Activated T-helper 1 cell treated with anti-CD3 and anti-CD28 coated beads, Interleukin-12 subunit alpha, Interleukin-12 subunit beta, Interleukin-2, Interleukin-4 antibody, amounts not matched to agents 30 ng/mL and 10 ng/mL and 1 ng/mL, durations not matched to agents 14 hours and 24 hours and 36 hours (primary cell): ENCODE measurements at places on chromosomes 6 and 20. TPM values are rescaled to one million over a fixed set of nuclear protein-coding genes. Genes with fewer than 3 reads are reported as not detected.

The PPP1R3G gene
- not detected in 2 replicates for total RNA-seq

DNA sequence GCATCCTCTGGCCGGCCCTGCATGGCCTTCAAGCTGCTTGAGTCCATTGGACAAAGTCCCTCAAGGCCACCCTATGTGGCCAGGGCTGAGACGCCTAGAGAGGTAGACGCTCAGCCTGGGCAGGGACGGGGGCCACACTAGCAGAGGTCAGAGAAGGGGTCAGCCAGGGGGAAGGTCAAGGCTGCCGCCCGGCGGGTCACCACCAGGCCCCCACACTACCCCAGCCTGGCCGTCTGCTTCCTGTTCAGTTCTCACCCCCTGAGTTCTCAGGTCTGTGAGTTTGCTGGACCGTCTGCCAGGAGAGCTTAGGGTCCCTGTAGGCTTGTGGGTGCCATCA, 37.3 kb downstream of the NTSR1 start:
- no peak overlapping the region for H3K4me3 ChIP-seq
- H3K27ac ChIP-seq = no peak overlapping the region
- peaks cover 15% of the 10 kb centered on the region for H3K4me1 ChIP-seq
- DNase-seq = no peak
- peaks cover 31% of the 10 kb centered on the region for H3K27me3 ChIP-seq

- no peak for DNase-seq
- H3K27me3 ChIP-seq = peaks cover 14% of the 10 kb centered on the region
- H3K27ac ChIP-seq = no peak overlapping the region
- no peaks in the 10 kb centered on the region for H3K36me3 ChIP-seq
These were observed 17.3 kb upstream of the MCUR1 start for GRCh38 chr6:13831615-13832014.

The RNF217 gene
- total RNA-seq = 1.8 and 2.3 TPM in 2 replicates

The DDO gene
- total RNA-seq = not detected in 2 replicates

The EEF1A2 gene
- total RNA-seq = 0.80 and 1.1 TPM in 2 replicates

GRCh38 chr20:24910461-24910860, 38.6 kb upstream of the CST7 start:
- no peaks in the 10 kb centered on the region for H3K36me3 ChIP-seq
- H3K27ac ChIP-seq = no peak overlapping the region
- DNase-seq = no peak
- H3K4me1 ChIP-seq = no peaks in the 10 kb centered on the region

The OR2W1 gene
- not detected in 2 replicates for total RNA-seq

DNA sequence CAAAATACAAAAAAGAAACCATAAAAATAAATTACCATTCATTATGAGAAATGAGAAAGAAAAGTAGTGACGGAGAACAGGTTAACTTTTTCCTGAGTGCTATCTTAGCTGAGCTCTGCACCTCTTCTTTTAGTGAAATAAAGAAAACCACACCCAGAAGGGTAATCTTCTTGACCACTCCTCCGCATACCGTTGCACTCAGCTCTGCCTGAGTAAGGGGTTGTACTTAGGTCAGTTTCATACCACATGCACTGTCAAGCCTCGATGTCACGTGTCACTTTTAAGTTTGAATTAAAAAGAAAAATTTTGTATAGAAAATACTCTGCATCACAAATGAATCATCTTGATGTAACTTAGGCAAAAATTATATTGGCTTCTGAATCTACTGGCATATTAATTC, 2.8 kb downstream of the EZR start:
- peaks cover 73% of the 10 kb centered on the region for H3K4me1 ChIP-seq
- no peaks in the 10 kb centered on the region for H3K27me3 ChIP-seq
- peaks cover 47% of the 10 kb centered on the region for H3K36me3 ChIP-seq
- H3K27ac ChIP-seq = peak overlapping the region; percentile 98

The PSORS1C2 gene
- total RNA-seq = not detected in 2 replicates

- no peak overlapping the region for H3K27ac ChIP-seq
- peaks cover under 1% of the 10 kb centered on the region for H3K27me3 ChIP-seq
- no peak overlapping the region for H3K4me3 ChIP-seq
- no peak for DNase-seq
- H3K4me1 ChIP-seq = no peaks in the 10 kb centered on the region
- H3K36me3 ChIP-seq = no peaks in the 10 kb centered on the region
These were observed 29.8 kb downstream of the ADGRG6 start for GRCh38 chr6:142331601-142332000.

DNA sequence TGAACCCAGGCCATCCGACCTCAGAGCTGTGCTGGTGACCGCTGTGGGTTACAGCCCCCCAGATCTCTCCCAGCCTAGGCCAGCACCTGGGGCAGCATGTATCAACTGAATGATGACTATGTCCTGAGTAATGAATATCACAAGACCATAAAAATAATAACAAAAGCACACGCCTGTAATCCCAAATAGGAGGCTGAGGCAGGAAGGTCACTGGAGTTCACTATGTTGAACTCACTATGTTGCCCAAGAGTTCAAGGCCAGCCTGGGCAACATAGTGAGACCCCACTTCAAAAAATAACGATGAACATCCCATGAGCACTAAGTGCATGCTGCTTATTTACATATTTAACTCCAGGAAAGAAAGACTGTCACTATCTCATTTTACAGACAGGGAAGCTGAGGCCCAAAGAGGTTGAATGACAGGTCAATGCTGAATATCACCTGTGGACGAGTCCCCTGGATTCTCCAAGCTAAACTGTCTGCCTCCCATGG, 92.3 kb downstream of the NFATC2 start:
- H3K36me3 ChIP-seq = peaks cover 59% of the 10 kb centered on the region
- no peak for DNase-seq
- H3K27ac ChIP-seq = no peak overlapping the region
- no peak overlapping the region for H3K4me3 ChIP-seq
- no peaks in the 10 kb centered on the region for H3K27me3 ChIP-seq
- H3K4me1 ChIP-seq = peaks cover 61% of the 10 kb centered on the region

DNA sequence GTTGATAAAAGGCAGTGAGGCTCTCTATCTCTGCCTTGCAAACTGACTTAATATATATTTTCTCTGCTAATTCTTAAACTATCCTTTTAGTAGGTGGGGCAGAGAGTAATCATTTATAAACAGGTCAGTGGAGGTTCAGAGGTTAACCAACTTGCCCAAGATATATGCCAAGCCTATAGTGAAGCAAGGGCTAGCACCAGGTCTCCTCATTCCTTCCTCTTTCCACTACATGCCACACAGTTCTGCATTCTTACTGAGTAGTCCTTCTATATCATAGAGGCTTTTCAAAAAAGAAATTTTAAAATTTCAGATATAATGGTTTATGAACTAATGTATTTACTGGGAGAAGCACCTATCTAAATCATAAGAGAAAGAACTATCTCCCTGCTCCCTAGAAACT, 8.5 kb downstream of the ARG1 start:
- DNase-seq = no peak
- no peaks in the 10 kb centered on the region for H3K27me3 ChIP-seq
- no peak overlapping the region for H3K4me3 ChIP-seq
- peaks cover 24% of the 10 kb centered on the region for H3K36me3 ChIP-seq
- no peak overlapping the region for H3K27ac ChIP-seq

DNA sequence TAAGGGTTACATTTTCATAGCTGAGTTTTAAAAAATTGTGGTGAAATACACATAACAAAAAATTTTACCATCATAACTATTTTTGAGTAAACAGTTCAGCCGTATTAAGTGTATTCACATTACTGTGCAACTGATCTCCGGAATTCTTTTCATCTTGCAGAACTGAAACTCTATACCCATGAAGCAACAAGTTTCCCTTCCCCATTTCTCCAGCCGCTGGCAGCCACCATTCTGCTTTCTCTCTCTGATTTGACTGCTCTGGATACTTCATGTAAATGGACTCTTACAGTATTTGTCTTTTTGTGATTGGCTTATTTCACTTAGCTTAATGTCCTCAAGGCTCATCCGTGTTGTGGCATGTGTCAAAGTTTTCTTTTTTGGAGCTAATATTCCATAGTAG, 341.6 kb downstream of the QKI start:
- no peak overlapping the region for H3K27ac ChIP-seq
- no peak overlapping the region for H3K4me3 ChIP-seq
- peaks cover 6% of the 10 kb centered on the region for H3K27me3 ChIP-seq
- no peaks in the 10 kb centered on the region for H3K36me3 ChIP-seq

DNA sequence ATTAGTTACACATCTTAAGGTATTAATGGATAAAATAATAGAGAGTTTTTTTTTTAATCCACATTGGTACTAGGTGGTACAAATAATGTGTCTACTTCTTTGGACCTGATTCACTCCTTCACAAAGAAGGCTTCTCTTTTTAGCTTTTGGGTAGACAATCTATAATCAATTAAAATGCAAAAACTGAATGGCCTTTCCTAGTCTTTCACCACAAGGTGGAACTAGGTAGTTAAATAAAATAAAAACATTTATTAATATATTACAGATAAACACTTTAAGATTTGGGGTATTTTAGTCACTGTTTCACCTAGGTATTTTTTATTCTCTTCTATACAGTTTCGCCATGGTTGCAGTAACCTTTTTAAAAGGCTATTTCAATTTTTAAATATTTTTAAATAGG, 68.3 kb upstream of the DST start:
- DNase-seq = no peak
- no peak overlapping the region for H3K4me3 ChIP-seq
- no peaks in the 10 kb centered on the region for H3K27me3 ChIP-seq
- H3K27ac ChIP-seq = no peak overlapping the region
- no peaks in the 10 kb centered on the region for H3K4me1 ChIP-seq
- H3K36me3 ChIP-seq = no peaks in the 10 kb centered on the region

DNA sequence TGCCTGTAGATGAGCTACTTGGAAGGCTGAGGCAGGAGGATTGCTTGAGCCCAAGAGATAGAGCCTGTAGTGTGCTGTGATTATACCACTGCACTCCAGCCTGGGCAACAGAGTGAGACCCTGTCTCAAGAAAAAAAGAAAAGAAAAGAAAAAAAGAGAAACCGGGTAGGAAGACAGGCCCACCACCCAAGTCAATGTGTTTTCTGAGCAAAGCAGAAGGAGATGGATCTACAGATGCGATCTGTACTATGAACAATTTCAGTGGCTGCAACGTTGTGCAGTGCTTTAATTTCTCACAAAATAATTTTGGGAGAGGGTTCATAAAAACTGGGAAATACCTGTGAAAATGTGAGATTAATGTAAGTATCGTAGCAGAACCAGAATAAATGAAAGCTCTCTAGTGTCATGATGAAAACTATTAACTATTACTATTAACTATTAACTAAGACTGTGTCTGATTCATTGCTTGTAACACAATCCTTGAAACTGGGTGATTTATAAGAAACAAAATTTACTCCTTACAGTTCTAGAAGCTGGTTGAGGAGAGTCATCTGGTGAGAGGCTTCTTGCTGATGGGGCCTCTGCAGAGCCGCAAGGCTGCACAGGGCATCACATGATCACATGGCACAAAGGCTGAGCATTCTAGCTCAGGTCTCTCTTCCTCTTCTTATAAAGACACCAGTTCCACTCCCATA, 233.1 kb upstream of the ZNF217 start:
- H3K4me1 ChIP-seq = peaks cover 38% of the 10 kb centered on the region
- no peaks in the 10 kb centered on the region for H3K27me3 ChIP-seq
- no peaks in the 10 kb centered on the region for H3K36me3 ChIP-seq
- DNase-seq = no peak
- no peak overlapping the region for H3K27ac ChIP-seq
- no peak overlapping the region for H3K4me3 ChIP-seq

- no peak for DNase-seq
- no peak overlapping the region for H3K27ac ChIP-seq
- no peaks in the 10 kb centered on the region for H3K36me3 ChIP-seq
- no peaks in the 10 kb centered on the region for H3K4me1 ChIP-seq
- H3K4me3 ChIP-seq = no peak overlapping the region
These were observed 70.8 kb upstream of the SASH1 start for GRCh38 chr6:148271711-148272439.

DNA sequence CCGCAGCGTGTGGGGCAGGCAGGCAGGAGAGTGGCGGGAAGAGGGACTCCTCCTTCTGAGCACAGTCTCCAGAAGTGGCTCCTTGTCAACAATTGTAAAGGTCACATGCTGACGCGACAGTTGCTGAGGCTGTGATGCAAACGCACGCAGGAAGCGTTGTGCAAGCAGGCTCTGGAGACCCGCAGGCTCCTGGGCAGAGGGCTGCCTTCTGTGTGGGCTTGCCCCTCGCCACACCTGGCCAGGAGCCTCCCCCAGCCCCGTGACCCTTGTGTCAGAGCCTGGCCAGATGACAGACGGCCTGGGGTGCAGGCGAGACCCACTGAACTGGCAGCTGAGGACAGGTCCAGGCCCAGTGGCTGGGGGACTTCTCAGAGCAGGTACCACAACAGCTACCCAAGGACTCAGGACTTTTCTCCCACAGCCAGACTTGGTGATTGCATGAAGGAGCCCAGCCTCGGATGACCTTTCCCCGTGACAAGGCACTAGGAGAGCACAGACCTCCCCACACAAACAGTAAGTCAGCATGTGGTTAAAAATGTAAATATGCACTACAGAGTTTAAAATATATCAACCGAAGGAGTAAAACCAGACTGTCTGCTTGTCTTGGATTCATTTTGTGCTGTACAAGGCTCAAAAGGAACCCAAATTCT, 222.1 kb upstream of the RREB1 start:
- H3K36me3 ChIP-seq = no peaks in the 10 kb centered on the region
- H3K27ac ChIP-seq = no peak overlapping the region

DNA sequence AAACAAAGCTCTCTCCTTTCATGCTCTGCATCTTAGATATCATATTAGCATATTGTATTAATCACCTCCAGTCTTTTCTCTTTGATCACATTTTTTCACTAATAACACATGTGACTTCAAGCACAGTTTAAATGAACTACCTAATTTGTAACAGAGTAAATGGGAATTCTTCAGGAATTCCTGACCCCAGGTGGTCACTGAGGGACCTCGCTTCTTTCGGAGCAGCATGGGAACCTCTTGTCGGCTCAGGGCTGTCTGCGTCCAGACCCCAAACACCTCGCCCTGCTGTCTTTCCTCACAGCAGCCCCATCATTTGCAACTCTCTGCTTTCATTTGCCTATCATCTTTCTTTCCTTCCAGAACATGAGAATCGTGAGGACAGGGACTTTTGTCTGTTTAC, 103.5 kb downstream of the DACT2 start:
- H3K36me3 ChIP-seq = no peaks in the 10 kb centered on the region
- no peak for DNase-seq
- peaks cover 8% of the 10 kb centered on the region for H3K27me3 ChIP-seq
- no peak overlapping the region for H3K4me3 ChIP-seq
- H3K27ac ChIP-seq = no peak overlapping the region
- peaks cover 5% of the 10 kb centered on the region for H3K4me1 ChIP-seq

- H3K4me3 ChIP-seq = no peak overlapping the region
- no peak overlapping the region for H3K27ac ChIP-seq
- peaks cover 7% of the 10 kb centered on the region for H3K4me1 ChIP-seq
- H3K27me3 ChIP-seq = peaks cover 3% of the 10 kb centered on the region
- no peaks in the 10 kb centered on the region for H3K36me3 ChIP-seq
These were observed 241.6 kb downstream of the PTPRK start for GRCh38 chr6:128278836-128279235.
